ENCODE measurements at places on chromosomes 11 and 22.

- DNase-seq = no peak
Observed at GRCh38 chr22:40377931-40378330, 7.5 kb downstream of the SGSM3 start.

GRCh38 chr11:104098555-104098954, 62.1 kb downstream of the DDI1 start:
- DNase-seq = no peak

GRCh38 chr11:118281284-118281683, 17.2 kb upstream of the MPZL2 start:
- no peak for DNase-seq

DNA sequence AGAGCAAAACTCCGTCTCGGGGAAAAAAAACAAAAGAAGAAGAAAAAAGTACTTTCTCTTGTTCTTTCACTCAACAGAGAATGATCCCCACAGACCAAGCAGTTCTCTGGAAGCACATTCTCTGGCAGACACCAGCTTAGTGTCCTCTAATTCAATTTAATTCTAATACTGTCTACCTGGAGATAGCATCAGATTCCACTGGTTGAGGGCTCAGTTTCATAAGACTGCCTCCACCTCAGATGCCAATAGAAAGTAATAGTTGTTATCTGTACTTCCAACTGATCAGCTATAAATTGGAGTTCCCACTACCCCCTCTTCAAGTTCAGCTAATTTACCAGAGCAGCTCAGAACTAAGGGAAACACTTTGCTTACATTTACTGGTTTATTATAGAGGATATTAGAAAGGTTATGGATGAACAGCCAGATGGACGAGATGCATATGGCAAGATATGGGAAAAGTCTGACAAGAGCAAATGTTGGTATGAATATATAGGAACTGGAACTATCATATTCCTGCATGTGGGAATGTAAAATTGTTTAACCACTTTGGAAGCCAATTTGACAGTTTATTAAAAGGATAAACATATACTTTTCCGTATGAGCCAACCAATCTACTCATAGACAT, 64.3 kb downstream of the TMEM135 start:
- DNase-seq = no peak

DNA sequence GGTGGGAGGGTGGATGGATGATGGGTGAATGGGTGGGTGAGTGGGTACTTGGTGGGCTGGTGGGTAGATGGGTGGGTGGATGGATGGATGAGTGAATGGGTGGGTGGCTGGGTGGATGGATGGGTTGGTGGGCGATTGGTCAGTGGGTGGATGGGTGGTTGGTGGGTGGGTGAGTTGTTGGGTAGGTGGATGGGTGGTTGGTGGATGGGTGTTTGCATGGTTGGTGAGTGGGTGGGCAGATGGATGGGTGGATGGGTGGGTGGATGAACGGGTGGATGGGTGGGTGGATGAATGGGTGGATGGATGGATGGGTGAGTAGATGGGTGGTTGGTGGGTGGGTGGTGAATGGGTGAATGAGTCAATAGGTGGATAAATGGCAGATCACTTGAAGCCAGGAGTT, 43.0 kb upstream of the LRRC32 start:
- DNase-seq = no peak

- no peak for DNase-seq
Observed at GRCh38 chr11:122815900-122816299, 22.4 kb upstream of the CRTAM start.

GRCh38 chr11:127624306-127624856, 623.8 kb upstream of the KIRREL3 start:
- DNase-seq = no peak

GRCh38 chr11:94455861-94456260, 37.8 kb downstream of the MRE11 start:
- no peak for DNase-seq

GRCh38 chr11:12540913-12541582, 133.2 kb upstream of the TEAD1 start:
- no peak for DNase-seq

GRCh38 chr22:37079158-37079557, 27.6 kb downstream of the KCTD17 start:
- DNase-seq = no peak

- no peak for DNase-seq
Observed at GRCh38 chr11:9774591-9775397, 110.9 kb downstream of the SWAP70 start.

GRCh38 chr22:39490135-39490798, 11.8 kb upstream of the MIEF1 start:
- DNase-seq = no peak

DNA sequence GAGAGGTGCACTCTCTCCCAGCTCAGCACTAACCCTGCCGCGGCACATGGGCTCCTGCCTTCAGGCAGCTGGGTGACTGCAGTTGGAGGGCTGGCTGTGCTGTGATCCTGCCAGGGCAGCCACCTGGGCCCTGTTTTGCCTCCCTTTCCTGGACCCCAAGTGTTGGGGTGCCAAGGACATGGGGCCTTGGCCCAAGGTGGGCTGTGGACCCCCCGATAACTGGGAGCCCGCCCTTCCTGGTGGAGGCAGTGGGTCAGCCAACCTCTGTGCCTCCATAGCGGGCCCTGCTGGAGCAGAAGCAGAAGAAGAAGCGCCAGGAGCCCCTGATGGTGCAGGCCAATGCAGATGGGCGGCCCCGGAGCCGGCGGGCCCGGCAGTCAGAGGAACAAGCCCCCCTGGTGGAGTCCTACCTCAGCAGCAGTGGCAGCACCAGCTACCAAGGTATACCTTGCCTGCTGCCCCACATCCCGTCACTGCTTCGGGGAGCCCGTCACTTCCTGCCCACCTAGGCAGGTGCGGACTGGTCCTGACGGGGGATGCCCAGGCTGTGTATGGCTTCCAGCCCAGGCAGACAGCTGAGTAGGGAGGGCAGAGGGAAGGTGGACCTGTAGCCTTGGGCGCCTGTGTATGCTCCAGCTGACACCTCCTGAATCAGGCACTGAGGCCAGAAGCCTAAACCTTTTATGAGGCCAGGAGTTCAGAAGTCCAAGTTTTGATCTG, 8.9 kb downstream of the TUB start:
- DNase-seq = no peak

DNA sequence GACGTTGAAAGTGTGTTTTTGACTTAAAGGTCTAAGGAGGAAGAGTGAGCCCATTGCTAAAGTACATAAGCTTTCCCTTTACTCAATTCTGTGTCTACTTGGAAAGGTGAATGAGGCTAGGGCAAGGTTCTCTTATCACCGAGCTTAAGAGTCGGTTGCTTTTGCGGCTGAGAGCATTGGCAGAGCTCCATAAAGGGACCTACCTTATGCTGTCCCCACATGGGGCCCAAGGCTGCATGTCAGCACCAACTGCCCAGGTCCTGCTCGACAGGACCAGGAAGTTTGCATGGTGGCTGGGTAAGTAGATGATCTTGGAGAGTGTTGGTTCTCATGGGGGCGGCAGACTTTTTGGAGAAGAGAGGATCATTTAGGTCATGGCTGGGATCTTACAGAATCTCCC, 91.2 kb downstream of the ZBTB16 start:
- DNase-seq = no peak

- DNase-seq = no peak
Observed at GRCh38 chr11:64245797-64246620, 734 bp downstream of the PPP1R14B start.

GRCh38 chr11:129292771-129293170, 82.9 kb upstream of the BARX2 start:
- no peak for DNase-seq

DNA sequence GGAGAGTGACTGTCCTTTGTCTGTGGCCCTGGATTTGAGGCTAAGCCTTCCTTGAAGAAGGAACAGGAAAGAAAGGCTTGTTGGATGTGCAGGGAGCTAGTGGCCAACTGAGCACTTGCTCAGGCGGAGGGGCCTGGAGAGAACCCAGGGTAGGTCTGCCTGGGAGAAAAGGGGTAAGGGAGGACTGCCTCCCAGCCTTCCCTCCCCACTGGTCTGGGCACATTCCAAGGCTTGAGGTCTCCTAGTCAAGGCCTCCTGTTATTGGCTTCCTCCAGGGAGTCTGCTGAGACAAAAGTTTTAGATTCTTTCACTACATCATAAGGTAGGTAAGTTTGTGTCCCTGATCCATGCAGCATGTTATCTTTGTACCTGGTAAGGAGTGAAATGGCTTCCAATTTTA, 15.2 kb downstream of the KCNQ1OT1 start:
- no peak for DNase-seq

DNA sequence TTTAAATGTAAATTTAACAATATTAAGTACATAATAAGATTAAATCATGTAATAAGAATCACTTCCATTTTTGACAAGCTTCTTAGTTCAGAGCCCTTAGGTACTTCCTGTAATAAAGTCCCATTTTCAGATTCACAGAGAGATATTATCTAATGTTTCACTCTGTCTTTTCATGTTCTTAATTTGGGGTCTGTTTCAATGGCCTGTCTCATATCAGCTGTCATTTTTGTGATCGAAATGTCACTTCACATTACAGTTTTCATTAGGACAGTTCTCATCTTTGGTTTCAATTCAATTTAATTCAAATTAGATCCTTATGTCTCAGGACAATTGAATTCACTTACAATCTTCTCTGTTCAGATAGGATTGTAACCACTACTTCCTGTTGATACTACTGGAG, 22.6 kb upstream of the OLFML1 start:
- no peak for DNase-seq

DNA sequence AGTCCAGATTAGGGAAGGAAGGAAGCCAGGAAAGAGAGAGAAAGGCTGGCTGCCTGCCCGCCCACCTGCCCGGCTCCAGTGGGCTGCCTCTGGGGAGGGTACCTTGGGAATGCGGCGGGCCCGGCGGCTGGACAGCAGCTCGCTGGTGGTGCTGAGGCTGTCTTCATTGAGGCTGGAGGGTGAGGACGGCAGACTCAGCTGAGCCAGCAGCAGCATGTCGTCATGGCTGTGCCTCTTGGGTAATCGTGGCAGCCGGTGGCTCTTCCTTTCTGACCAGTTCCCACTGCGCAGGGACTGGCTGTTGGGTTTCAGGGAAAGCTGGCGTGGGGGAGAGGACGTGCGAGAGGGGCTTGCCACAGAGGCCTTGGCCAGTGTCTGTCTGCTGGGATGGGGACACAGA, 32.9 kb downstream of the RPL27A start:
- no peak for DNase-seq

DNA sequence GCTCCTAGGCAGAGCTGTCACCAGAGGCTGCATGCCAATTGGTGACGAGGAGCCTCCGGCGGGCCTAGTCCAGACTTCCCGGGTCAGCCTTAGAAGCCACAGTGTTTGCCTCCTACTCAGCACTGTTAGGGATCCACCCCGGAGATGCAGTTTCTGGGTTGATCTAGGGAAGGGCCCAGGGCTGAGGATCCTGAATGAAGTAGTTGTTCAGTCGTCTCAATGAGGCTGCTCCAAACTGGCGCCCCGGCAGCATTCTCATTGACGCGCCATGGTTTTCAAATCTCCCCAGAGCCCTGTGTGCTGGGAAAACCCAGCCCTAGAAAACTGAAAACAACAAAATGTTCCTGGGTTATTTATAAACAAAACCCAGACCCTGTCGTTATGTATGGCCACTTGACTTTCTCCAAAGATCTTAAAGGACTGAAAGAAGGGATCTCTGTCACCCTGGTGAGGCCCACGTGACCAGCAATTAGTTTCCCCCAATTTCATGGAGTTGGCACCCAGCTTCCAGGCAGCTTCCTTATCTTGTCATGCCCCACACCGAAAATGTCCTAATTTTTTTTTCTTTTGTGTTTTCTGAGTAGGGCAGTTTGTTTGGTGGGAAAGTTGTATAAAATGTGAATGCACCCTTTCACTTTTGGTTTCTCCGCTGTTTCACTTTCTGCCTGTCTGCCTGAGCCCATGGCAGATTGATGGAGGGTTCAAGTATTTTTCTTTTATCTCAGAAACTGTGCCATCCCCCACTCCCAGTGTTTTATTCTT, 2.0 kb upstream of the EHD1 start:
- no peak for DNase-seq

Data from progenitor cell of endocrine pancreas (in vitro differentiated cells).